Thoracic aorta (tissue), 2 donors: ENCODE measurements at places on chromosomes 4 and X.

DNA sequence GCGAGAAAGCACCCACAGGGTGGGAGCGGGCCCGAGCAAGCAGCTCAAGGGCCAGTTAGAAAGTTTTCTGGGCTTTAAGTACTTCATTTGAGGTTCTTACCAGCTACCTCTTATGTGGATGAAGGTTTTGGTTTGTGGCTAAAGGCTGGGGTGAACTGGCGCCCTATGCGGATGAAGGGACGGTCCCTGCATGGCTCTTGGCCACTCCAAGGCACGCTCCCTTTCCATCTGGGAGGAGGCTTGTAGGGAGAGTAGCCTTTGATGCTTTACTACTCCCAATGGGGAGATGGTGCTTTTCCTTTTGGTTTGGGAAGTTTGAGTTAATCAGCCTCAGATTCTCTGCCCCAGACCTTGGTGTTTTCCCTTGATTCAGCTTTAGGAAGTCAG lies 17.7 kb downstream of the MRFAP1 start:
- DNase-seq = no peak

DNA sequence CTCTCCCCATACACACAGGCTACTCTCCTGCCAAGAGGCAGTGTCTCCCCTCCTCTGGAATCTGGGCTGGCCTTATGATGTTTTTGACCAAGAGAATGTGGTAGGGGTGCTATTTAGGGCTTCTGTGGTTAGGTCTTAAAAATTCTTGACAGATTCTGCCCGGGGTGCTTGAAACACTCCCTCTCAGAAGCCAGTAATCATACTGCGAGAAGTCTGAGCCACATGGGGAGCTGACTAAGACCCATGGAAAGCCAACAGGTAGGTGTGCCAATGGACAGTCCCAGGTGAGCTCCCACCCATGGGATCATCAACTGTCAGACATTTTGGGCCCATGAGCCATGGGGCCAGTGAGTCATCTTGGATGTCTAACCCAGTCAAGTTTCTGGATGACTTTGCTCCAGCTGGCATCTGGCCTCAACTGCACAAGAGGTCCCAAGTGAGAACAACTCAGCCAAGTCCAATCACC lies 315.7 kb downstream of the FBXW7 start:
- no peak for DNase-seq

DNA sequence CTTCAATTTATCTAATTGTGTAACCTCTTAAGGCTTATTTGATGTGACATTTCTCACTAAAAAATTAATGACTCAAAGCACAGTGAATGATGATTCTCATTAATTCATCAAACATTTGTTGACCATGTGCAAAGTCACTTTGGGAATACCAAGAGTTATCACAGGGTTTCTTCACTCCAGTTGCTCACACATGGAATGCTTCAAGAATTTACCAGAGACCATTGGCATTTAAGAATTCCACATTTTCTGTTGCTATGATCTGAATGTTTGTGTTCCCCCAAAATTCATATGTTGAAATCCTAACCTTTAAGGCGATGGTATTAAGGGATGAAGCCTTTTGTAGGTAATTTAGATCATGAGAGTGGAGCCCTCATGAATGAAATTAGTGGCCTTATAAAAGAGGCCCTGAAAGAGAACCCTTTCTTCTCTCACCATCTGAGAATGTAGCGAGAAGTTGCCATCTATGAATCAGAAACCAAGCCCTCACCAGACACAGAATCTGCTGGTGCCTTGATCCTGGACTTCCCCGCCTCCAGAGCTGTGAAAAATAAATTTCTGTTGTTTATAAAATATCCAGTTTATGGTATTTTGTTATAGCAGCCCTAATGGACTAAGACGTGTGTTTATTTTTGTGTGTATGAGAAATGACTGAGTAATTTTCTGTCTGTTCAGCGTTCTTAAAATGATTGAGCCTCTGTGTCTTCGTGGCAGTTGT lies 16.4 kb upstream of the SRPX start:
- no peak for DNase-seq

DNA sequence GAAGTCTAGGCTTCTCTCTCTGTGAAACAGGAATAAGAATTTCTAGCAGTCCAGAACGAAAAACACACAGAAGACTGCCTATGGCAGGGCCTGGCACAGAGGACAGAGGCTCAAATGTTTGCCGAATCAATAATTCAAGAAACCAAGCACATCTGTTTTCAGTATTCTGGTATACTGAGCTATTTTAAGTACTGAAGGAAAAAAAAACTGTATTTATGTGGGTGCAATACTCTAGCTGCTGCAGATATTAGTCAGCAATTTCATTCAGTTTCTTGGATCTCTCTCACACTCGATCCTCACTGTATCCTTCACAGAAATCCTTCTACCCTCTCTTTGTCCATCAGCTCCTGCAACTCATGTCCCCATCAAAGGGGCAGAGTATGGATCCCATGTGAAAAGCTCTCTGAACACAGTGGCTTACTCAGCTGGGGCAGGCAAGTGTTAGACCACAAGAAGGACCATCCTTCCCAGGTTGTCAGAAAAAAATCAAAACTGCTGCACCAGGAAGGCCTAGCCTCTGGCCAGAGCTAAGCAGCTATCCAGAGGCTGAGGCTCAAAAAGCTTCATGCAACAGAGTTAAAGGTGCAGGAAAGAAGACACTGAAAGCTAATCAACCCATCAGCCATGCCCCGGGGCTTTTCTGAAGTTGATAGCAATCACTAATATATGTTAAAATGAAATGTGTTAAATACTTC lies 9.1 kb upstream of the USO1 start:
- no peak for DNase-seq
